ENCODE measurements at places on chromosomes 2 and 18.

DNA sequence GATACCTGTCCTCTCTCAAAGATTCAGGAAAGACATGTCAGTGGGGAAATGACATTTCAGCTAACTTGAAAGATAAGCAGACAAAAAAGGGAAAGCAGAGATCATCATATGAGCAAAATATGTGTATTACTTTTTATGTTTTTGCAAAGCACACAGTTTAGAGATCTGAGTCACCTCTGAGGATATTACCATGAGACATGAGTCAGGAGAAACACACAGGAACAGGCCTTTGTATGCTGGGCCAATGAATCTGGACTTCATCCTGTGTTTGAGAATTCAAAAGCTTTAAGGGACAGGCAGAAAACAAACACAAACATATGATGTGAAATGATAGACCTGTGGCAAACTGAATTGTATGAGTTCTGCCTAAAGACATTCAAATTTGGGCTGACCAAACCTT is 306.0 kb upstream of the EPC2 start:
- DNase-seq, result no peak

GRCh38 chr2:26330114-26330549 is 15.8 kb upstream of the SELENOI start:
- peak; percentile 85 for DNase-seq

DNA sequence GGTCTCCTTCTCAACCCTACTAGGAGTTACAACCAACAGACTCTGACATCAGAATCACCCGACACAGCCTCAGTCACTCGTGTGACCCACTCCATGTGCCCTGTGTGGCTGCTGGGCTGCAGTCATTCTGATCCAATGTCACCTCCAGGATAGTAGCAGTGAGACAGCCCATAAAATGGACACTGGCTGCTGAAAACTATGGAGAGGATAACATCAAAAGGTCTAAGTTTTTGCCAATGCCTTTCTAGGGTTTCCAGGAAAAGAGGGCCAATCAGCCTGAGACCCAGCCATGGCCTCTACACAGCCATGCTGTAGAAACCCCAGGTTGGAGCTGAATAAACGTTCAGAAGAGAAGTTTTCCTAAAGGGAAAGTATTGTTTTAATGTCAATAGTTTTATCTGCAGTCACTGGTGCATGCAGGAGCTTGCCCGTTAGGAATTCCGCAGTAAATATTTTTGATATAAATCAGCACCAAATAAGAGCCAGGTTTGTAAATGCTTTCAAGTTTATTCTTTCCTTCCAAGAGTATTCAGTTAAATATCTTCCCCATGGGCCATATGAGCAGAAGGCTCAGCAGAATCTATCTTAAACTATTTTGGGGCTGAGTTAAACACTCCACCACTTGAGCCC is 92.2 kb upstream of the PID1 start:
- no peak for DNase-seq

GRCh38 chr2:205650450-205650849 is 31.9 kb upstream of the NRP2 start:
- peak; percentile 84 for DNase-seq

DNA sequence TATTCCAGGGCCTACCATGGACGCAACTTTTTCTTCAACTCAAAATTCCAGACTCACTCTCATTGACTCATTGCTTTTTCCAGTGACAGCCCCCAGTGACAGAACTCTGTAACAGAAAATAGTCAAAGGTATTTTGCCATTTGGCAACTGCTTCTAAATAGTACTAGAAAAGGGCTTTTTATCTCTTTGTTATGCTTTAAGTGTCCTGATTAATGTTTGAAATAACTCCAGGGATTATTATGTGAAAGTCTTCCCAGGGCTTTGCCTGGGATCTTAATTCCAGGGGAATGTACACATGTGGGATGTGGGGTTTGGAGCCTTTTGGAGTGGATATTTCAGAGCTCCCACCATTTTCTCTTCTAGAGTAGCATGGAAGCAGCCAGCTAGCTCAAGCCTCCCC is 198.8 kb downstream of the KCNS3 start:
- DNase-seq, result no peak

- no peak for DNase-seq
Measured at GRCh38 chr18:12765586-12765985, 62.7 kb downstream of the PSMG2 start.

DNA sequence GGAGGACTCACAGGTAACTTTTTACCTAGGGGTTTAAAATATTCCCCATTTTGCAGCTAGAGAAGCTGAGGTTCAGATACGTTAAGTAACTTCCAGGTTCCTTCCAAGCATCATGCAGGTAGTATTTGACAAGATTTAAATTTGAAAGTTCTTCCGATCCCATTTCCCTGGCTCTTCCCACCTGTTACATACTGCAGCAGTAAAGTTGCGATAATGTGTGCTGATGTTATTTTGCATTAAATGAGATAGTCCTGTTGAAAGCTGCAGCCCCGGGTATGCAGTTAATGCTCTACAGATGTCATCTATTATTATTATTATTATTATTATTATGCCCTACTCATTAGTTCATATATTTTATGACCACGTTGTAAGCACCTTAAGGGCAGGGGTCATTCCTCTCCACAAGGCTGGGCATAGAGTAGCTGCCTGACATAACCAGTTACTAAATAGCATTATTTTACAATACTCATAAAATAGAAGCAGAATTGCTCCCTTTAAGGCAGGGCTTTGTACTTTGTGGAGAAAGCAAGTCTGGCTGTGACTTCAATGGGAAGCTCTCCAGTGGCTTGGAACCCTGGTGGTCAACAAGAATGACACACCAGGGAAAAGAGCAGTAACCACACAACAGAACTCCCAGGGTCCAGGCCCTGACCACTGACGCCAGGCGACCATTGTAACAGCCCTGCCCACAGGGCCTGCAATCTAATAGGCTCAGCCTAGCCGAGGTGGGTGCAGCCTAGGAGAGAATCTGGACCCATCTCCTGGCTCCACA is 112.0 kb upstream of the STPG4 start:
- DNase-seq, result no peak

- DNase-seq, result peak; percentile 49
Measured at GRCh38 chr2:112691881-112692281, 28.9 kb upstream of the NT5DC4 start.

DNA sequence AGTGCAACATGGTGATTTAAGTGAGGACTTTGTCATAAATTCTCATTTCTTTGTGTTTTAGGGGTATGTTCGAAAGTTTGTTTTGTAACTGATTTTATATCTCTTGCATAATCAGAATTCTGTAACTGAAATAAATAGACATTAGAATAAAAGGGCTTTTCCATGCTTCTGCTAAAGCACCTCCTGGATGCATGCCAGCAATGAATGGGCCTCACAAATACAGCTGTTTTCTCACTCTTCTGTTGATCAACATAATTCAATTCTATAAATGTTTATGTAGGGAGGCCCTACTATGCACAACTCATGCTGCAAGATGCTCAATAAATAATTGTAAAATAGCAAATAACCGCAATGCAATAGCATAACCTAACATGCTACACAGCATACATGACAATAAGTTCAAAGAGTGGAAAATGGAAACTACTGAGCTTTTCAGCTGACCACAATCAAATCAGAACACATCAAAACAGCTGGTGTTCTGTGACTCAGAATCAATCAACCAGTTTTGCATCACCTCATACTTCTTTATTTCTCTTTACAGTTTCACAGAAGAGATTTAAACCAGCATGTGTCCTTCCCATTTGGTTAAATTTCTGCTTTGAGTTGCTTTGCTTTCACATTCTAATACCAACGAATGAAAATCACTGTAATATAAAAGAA is 11.0 kb downstream of the CDH7 start:
- no peak for DNase-seq

GRCh38 chr2:229096409-229097066 is 174.5 kb downstream of the PID1 start:
- no peak for DNase-seq

- DNase-seq, result no peak
Measured at GRCh38 chr2:238345297-238345968, 25.1 kb downstream of the TRAF3IP1 start.

GRCh38 chr2:176325732-176326131 is 56.5 kb downstream of the MTX2 start:
- no peak for DNase-seq

DNA sequence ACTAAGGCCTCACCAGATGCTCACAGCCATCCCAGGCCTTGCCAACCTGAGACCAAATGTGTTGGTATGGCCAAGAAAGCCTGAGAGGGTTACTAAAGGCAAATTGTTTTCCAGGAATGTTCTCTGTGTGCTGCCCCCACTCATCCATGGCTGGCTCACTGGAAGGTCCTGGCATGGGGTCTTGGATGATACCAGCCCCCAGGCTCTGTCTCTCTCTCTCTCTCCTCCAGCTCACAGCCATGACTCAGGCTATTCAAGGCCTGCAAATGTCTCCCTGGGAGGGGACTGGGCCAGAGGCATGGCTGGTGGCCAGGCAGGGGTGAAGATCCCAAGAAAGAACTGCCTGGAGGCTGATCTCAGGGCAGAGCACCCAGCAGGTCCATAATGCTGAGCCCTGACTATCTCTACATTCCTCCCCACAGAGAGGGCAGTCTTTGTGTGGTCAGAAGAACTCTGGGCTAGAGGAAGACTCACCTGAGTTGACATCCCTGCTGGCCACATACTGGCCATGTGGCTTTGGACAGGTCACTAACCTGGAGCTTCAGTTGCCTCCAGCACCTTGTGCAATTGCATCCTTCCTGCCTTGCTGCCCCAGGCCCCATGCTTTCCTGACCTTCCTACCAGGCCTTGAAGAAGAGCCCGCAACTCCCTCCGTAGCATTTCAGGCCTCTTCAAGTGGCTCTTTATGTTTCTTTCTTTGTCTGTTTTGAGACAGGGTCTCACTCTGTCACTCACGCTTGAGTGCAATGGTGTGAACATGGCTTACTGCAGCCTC is 150.4 kb downstream of the ZFP36L2 start:
- DNase-seq, result no peak

DNA sequence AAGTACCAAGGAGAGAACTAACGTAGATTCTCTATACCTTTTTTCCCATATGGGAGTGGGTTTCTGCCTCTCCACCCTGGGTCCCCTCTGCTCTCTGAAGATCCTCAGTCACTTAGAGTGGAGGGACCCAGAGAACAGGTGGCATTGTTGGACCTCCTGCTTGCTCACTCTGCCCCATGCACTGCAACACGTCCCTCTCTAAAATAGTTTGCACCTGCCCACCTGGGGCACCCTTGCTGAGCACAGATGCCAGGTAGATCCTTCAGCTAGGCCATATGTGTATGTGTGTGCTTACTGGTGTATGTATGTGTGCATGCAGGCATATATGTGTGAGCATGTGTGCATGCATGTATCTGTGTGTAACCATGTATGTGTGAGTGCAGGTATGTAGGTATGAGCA is 2.2 kb downstream of the IL36RN start:
- no peak for DNase-seq

DNA sequence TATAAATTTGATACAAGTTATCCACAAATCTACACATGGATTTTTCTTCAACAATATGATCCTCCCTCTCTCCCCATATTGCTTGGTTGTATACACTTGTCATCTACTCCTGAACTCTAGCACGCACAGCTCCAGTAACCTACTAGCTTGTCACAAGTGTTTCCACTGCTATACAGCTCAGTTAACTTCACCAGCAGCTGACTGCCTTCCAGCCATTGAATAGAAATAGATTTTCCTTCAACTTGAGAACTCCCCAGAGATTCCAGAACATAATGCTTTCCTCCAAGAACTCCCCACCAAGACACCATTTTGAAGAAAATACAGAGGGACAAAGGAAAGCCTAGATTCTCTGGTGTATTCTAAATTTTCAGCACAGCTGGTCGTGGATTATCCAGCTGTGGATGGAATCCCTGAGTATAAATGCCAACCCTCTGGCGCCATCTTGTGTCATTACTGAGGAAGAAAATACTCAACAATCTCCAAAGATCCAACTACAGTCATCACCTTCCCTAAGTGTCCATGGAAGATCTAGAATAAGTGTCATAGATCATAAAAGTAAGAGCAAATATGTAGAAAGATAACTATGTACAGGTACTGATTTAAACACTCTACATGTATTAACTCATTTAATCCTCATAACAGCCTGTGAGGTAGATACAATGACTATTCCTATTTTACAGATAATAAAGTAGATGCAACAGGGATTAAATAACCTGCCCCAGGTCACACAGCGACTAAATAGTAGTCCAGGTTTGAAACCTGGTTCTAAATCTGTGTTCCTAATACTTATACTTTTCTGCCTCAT is 156.7 kb downstream of the ARHGAP28 start:
- DNase-seq, result peak; percentile 55

All from SW480 (cell line).